ENCODE measurements at places on chromosomes 2 and 18.

GRCh38 chr2:10091182-10091888 lies 11.1 kb upstream of the CYS1 start:
- no peak for DNase-seq

GRCh38 chr18:13653746-13654433 lies 72.5 kb downstream of the FAM210A start:
- no peak for DNase-seq

DNA sequence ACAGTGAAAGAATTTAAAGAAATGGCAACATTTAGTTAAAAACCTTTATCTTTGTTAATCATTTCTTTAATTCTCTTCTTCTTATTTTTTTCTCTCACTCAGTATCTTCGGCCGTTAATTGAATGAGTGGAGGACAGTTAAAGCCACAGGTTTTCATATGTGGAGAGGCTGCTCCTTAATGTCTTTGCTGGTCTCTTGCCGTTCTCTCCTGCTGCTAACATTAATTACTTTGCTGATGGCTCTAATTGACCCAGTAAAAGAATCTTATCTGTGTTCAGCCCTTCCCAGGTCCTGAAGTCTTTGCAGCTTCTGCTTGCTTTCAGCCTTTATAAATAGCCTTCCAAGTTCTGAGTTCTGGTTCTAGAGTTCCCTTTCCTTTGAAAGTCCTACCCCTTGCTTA lies 77.1 kb downstream of the ADAM23 start:
- no peak for DNase-seq

DNA sequence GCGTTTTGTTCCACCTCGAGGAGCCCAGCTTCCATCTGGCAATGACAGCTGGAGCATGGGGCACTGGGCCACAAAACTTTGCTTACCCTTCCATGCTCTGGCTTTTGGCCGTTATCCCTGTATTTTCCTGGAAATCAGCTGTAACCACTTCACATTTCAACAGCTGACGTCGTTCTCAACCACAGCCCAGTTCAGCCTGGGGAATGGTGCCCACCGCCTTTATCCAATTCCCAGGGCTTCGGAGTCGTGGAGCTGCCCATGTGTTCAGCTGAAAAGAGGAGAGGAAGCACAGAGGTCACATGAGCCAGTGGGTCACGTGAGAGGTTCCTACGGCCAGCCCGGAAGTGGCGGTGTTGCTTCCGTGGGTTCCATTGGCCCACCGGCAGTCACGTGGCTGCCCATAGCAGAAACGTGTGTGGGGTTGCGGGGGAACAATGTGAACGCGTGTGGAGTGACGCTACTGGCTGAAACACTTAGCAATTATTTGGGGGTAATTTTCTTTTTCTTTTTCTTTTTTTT lies 16.7 kb upstream of the EDAR start:
- no peak for DNase-seq

DNA sequence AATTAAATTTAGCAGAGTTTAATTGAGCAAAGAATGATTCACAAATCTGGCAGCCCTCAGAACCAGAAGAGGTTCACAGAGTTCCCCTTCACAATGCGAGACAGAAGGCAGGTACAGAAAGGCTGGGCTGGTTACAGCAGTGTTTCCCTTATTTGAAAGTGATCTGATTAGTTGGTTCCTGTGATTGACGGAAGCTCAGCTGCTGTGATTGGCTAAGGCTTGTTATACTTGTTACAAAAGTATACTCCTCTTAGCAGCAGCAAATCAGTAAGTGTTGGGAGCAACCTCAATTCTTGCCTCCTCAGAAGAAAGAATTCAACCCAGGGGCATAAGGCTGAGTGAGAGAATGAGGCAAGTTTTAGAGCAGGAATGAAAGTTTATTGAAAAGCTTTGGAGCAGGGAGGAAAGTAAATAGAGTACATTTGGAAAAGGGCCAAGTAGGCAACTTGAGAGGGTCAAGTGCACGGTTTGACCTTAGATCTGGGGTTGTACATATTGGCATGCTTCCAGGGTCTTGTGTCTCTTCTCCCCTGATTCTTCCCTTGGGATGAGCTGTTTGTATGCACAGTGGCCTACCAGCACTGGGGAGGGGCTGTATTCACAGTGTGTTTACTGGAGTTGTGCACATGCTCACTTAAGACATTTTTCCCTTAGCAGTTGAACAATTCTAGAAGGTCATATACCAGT lies 431.8 kb upstream of the RAB12 start:
- no peak for DNase-seq

GRCh38 chr2:101794141-101794540 lies 96.6 kb downstream of the MAP4K4 start:
- DNase-seq = no peak

- DNase-seq = no peak
Measured at GRCh38 chr2:145846982-145847381, 1327.1 kb upstream of the ZEB2 start.

GRCh38 chr18:59002974-59003594 lies 136.6 kb upstream of the SEC11C start:
- no peak for DNase-seq

DNA sequence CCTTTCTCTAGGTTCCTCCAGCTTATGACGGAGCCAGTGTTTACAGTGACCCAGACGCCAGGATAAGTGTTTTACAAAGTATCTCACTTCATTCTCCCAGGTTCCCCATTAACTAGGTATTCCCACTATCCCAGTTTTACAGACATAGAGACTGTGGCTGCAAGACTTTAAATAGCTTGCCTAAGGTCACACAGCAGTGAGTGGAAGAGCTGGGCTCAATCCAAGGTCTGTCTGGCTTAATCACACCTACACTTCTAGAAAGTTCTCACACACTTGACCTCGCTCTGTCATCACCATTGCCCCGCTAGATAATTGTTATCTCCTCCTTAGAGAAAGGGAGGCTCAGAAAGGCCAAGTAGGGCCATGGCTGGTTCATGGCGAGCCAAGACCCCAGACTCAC lies 110.2 kb downstream of the ANTXR1 start:
- no peak for DNase-seq

GRCh38 chr2:131475831-131476230 lies at the start of gene TUBA3D:
Gene TUBA3D (plus strand): TSS chr2:131476119. CDS start chr2:131476200, 81 bp downstream.
- DNase-seq = no peak

DNA sequence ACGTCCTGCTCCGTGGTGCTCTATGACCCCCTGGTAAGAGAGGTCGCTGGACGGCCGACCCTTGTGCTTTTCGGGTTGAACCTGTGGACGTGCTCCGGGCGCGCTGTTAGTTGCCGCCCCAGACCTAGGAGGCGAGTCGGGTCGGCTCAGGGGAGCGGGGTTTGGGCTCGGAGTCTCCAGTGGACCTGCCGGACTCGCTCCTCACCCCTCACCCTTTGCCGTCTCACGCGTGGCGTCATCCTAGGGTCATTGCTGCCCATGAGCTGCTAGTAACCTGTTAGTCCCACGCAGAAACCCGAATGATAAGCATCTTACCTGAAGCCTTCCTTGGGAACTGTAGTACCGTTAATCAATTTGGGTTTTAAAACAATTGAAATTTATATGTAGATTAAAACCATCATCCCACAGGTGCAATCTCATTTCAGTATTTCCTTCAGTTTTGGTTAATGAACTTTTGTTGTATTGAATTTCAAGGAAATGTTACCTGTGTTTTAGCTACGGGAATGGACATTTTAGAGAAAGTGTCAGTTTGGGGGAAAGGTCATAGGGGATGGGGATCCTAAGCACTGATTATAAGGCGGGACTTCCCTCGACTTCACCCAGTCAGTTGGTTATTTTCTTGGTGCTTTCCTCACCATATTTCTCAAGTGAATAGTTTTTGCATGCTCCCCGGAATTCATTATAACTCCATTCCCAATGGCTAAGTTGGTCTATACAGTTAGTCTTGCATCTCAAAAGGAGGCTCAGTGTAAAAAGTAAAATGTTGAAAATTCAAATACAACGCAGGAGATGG lies 536 bp downstream of the ELP2 start:
- no peak for DNase-seq

GRCh38 chr2:196589419-196589818 lies 50.1 kb upstream of the CCDC150 start:
- DNase-seq = no peak

- no peak for DNase-seq
Measured at GRCh38 chr2:112588611-112589045, 4.2 kb downstream of the CHCHD5 start.

GRCh38 chr18:69870736-69871135 lies 76.9 kb downstream of the CD226 start:
- no peak for DNase-seq

DNA sequence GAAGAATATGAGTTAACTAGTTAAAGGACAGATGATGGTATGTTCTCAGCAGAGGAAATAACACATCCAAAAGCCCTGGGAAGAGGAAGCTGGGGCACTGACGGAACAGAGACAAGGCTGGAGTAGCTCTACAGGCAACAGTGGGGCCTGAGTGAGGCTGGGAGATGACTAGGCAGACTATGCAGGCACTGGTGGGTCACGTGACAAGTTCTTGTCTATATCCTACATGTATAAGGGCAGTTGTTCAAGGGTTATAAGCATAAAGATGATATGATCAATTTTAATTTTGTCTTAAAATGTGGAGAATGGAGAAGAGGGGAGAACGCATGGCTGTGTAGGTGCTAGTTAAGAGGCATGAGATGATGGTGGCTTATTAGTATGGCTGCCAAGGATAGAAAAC lies 68.6 kb downstream of the KCNS3 start:
- DNase-seq = no peak

DNA sequence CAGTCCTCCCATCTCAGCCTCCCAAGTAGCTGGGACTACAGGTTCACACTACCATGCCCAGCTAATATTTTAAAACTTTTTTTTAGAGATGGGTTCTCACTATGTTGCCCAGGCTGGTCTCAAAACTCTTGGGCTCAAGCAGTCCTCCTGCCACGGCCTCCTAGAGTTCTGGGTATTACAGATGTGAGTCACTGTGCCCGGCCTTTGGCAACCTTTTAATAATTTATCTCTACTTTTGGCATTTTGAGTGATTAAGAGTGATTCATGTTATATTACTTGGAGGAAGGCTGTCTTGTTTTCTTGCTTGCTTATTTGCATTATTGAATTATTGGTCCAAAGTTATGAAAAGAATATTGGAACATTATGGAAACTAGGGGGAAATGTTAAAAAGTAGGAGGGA lies 24.3 kb downstream of the NCOA1 start:
- DNase-seq = no peak

- DNase-seq = no peak
Measured at GRCh38 chr2:75810611-75811330, 100.1 kb upstream of the GCFC2 start.

GRCh38 chr2:174051741-174052583 lies 86.8 kb upstream of the SP3 start:
- DNase-seq = no peak
